ENCODE measurements at places on chromosomes 2 and 18.
A peak's percentile ranks its signal among the peaks of the same experiment; 100 is the strongest.

GRCh38 chr2:69253112-69253511, 133.9 kb downstream of the GFPT1 start:
- DNase-seq, result no peak

DNA sequence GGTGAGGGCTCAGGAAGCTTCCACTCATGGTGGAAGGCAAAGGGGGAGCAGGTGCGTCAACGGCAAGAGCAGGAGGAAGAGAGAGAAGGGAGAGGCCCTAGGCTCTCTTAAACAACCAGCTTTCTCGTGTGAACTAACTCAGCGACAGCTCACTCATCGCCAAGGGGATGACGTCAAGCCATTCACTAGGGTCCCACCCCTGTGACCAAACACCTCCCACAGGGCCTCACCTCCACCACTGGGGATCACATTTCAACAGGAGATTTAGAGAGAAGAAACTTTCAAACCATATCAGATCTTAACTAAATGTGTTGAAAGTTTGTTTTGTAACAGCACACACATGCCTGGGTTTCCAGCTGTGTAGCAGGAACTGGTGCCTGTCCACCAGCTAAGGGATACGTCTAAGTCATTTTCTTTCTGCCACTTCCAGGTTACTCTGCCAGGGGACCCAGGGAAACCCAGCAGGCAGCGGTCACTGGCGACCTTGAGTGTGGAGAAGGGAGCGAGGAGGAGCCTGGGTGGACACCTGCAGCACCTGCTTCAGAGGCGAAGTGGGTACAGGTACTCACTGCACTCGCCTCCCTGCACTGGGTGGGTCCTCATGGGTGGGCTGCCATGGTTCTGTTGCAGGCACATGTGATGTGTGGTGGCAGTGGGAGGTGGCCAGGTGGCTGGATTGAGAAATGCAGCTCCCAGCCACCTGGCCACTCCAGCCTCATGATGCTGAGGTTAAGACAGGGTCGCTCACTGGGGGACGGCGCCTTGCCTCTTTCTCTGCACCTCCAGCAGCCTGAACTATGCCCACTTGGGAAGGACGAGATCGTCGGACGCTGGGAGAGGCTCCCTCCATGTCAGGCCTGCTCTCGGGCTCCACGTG, 8.4 kb upstream of the GPC1 start:
- no peak for DNase-seq

DNA sequence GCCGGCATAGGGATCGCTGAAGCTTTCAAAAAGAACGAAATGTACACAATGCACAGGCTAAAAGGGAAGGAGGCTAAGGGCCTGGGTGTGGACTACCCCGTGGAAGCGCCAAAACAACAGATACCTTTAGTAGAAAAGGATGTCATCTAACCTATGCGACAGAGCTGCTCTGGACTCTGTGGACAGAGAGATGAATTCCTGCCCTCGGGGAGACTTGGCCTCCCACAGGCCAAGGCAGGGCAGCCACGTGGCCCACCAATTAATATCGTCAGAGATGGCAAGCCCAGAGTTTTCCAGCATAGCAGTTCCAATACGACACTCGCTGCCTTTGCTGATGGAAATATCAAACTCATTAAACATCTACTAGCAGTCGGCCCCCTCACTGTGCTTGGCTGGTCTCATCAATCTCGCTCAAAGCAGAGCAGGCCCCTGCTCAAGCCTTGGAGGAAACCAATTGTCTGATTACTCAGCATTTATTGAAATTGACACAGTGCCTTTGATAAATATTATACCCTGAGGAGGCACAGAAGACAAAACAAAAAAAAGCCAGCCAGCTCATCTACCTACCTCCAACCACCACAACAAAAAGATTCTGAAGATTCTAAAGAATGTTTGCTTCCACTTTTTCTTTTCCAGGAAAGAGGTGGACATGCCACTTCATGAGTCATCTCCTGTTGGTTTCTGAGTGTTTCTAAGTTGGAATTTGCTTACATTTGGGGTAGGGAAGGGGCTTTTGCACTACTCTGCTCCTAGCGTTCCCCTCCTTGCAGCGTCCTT, 79.0 kb upstream of the ACAA2 start:
- DNase-seq, result no peak

DNA sequence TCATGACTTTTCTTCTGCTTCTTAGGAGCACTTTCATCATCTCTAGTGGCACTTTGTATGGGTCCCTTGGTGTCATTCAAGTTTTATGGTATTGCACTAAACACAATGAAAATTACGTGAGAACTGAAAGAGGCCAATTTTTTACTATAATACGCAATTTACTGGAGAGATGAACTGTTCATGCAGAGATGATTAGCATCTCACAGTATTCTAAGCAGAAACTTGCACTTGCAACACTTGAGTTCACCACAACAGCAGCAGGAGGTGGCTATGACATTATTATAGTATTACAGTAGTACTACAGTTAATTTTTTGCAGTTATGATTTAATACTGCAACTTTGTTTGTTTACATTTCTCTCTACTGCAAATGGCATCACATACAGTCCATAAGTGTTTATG, 793.1 kb upstream of the CRIM1 start:
- no peak for DNase-seq

GRCh38 chr2:109031476-109032228, 42.6 kb upstream of the EDAR start:
- peak; percentile 51 for DNase-seq
